Ovary (tissue), 10 donors: ENCODE measurements at places on chromosomes 4 and X. TPM values are rescaled to one million over a fixed set of nuclear protein-coding genes. Genes with fewer than 3 reads are reported as not detected.
A peak's percentile ranks its signal among the peaks of the same experiment; 100 is the strongest.

The ABCE1 gene
- total RNA-seq = 70.1 TPM

The ADH7 gene
- total RNA-seq = not detected

The CXCL13 gene
- total RNA-seq = 0.24 TPM

The HPGD gene
- total RNA-seq = 3.2 TPM

The IL3RA gene
- total RNA-seq = 1.8 TPM

The ABLIM2 gene
- total RNA-seq = 3.0 TPM

The IQSEC2 gene
- 9.7 TPM for total RNA-seq

The CDKL2 gene
- total RNA-seq = 3.4 TPM

The SPATA18 gene
- 8.9 TPM for total RNA-seq

The GPR143 gene
- total RNA-seq = 3.7 TPM

- no peak for DNase-seq
Observed at GRCh38 chr4:98482503-98482846, 175.9 kb downstream of the TSPAN5 start.

DNA sequence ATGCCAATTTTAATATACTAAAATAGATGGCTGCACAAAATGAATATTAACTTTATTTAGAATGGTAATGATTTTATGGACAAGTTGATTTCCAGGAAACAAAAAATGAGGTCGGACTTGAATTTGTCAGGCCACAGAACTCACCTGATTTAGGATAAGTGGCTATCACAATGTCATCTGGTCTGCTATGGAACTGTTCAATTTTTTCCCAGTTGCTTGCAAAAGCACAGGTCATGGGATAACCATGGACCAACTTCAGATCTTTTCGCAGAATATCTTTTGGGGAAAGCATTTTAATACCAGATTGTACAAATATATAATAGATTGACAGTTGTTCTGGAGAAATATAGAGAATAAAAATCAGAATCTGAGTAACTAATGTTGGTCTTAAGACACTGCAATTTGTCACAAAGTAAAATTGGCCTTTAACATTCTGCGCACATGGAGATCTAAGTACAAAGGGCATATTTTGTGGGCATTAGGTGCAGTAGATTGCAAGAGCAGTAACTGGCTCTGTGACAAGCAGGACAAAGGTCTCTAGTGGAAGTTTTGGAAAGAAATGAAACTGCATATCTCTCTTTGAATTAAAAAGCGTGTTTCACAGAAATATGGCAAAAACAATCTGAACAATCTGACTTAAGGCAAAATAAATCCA is 5.4 kb downstream of the SULT1B1 start:
- DNase-seq = no peak

GRCh38 chr4:60223208-60223923 is 976.8 kb upstream of the ADGRL3 start:
- no peak for DNase-seq

DNA sequence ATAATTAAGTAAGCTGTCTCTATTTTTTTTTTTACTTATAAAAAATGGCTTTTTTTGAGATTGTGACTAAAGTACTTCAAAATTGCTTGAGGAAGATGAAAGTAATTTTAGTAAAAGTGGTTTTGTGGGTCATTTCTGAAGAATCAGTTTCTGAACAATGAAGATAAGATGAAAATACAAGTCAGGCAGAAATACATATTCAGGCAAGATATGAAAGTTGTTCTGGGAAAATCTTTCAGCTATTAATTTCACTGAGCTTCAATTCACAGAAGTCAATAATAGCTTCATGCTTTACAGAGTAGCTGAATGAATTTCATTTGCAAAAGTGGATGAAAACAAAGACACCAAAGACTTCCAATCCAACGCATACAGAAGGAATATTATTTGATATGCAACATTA is 305.2 kb upstream of the ARSJ start:
- DNase-seq = no peak

DNA sequence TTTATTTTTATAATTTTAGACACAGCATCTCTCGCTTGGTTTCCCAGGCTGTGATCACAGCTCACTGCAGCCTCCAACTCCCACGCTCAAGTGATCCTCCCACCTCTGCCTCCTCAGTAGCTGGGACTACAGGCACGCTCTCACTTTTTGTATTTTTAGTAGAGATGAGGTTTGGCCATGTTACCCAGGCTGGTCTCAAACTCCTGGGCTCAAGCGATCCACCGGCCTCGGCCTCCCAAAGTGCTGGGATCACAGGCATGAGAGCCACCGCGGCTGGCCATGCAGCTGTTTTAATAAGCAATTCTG is 39.1 kb downstream of the DHRSX start:
- DNase-seq = no peak

DNA sequence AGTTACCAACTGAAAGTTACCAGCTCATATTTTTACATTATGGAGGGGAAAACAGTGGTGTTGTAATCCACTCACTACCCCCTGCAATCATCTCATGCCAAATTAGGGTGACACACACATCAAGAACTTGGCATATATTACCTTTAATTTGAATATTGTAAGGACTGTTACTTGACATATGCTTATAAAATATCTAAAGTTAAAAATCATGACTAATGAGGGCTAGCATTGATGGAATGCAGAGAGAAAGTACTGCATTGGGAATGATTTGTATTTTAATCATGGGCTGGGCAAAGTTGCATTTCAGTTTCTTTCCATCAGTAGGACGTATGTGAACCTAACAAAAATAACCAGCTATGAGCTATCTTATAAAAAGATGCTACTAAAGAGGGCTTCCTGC is 517.5 kb upstream of the GRIA3 start:
- DNase-seq = no peak

DNA sequence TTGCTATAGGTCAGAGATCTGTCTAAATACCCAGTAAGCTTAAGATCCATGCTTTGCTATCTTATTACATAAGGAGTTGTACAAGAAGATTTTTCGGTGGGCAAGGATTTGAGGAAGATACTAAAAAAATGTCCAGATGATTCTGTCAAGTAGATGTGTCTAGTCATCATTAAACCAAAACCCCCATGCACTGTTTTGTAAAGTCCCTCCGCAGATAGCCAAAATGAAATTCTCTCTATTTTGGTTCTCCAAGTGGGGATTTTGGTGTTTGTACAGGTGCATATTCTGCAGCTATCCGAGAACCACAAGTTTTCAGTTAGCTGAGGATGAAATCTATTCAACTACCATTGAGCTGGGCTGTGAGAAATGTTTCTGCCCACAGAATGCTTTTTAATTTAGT is 994.8 kb downstream of the NLGN4X start:
- DNase-seq = no peak

- no peak for DNase-seq
Observed at GRCh38 chr4:139585473-139585872, 29.5 kb upstream of the SETD7 start.

DNA sequence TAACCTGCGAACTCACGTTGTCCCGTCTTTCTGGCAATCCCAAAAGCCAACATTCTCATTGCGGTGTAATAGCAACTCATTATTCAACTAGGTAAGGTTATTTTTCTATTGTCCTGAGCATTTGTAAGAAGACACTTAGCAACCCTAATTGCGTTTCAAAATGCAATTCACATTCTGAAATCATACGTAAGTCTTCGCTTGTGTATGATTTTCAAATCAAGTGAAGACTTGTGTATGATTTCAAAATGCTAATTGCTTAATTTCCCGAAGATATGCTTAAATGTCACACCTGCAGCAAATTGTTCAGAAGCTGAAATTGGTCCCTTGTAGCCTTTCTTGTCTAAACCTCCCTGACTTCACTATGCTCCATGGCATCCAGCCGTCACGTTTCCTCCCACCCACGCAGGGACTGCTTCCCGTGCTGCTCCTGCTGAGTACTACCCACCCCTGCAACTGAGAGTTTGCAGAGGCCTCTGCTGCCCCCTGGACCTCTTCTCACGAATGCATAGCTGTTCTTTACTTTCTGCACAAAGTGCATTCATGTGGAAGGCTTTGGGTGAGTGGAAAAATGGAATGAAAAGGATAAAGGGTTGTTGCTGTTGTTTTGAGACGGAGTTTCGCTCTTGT is 40.8 kb upstream of the CLDN24 start:
- DNase-seq = no peak

DNA sequence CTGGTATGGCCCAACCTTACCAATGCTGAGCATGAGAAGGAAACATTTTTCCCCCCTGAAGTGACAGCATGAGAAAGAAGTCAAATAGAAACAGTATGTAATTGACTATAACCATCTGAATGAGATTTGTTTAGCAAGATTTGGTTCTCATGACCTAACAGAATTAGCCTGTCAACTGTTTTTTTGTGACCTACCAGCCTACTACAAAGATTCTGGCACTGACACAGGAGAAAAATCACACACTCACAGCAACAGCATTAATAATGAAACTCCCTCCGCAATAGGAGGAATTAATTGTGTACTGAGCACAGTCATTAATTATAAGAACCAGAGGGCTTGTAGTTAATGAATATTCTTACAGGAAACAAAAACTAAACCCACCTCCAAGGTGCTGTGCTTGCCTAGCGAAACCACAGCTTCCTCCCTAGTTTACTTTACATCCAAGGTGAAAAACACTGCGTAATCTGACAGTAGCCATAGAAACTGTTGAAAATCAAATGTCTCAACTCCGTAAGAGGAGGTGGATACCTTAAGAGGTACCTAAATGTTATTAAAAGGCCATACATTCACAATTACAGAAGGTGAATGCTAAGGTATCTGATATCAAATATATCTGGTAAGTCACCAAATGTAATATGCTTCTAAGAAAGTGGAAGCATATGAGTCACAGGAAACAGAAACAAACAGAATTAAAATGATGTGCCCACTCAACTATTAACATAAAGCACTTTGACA is 34.9 kb downstream of the MMRN1 start:
- no peak for DNase-seq

DNA sequence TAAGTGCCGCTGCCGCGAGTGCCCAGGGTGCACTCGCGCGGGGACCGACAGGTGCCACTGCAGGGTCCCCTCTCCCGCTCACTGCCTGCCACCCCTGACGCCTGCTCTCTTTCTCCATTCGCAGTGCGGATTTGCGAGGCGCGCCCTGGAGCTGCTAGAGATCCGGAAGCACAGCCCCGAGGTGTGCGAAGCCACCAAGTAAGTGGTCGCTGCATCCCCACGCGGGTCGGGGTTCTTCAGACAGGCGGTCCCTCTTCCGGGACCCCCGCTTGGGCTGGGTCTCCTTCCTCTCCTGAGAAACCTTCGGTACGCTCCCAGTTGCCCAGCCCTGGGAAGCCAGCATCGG is 547 bp downstream of the GUCY1A1 start:
- DNase-seq = peak; percentile 20

GRCh38 chr4:16884673-16885460 is 13.6 kb downstream of the LDB2 start:
- DNase-seq = no peak

DNA sequence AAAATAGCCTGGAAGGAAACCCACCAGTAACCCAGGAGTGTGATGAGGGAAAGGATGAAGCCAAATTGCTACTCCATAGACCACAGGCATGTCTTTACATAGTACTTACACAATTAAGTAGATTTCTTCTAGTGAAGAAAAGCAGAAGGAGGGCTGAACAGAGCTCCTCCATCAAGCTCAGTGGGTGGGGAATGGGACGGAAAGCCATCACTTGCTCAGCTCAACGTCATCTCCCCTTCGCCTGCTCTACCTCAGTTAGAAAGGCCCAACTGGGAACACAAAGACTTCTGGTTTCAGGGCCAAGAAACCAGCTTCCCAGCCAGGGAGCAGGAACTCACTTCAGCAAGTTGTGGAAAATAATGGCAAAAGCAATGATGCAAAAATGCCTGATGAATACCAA is 36.6 kb downstream of the ADGRG2 start:
- DNase-seq = no peak

GRCh38 chrX:38806875-38807621 is 5.8 kb downstream of the MID1IP1 start:
- no peak for DNase-seq

- no peak for DNase-seq
Observed at GRCh38 chr4:151882072-151882803, 121.4 kb upstream of the GATB start.

DNA sequence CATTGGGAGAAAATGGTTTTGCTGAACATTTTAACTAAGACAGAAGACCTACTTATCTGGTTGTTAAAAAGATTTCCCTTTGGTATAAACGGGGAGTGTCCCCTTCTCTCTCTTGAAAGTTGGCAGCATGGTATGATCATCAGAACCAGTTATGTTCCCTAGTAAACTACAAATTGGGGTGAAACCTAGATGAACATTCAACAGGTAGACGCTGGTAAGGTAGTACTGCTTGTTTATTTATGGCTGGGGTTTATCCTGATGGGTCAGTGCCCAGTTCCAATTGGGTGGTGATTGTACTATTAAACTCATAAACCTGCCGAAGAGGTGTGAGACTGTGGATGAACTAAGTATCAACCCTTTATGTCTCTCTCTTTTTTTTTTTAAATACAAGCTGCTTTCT is 100.5 kb downstream of the MBNL3 start:
- DNase-seq = no peak

- DNase-seq = no peak
Observed at GRCh38 chrX:105331244-105331643, 110.8 kb upstream of the TEX13A start.

DNA sequence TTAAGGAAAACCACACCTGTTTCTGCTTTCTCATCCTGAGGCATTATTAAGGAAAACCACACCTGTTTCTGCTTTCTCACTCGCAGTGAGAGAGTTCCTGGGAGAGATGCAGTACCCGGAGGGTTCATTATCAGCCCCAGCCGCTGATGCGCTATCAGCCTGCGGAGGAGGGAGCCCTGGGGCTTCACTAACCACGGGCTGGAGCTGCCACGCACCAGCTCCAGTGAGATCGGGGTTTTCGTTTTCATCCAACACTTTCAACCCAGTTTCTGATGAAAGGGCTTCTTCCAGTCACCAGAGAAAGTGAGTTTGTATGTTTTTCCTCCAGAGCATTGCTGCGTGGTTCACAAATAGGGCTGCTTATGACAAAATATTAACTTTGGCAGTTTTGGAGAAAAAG is 93.2 kb upstream of the PRKX start:
- no peak for DNase-seq

DNA sequence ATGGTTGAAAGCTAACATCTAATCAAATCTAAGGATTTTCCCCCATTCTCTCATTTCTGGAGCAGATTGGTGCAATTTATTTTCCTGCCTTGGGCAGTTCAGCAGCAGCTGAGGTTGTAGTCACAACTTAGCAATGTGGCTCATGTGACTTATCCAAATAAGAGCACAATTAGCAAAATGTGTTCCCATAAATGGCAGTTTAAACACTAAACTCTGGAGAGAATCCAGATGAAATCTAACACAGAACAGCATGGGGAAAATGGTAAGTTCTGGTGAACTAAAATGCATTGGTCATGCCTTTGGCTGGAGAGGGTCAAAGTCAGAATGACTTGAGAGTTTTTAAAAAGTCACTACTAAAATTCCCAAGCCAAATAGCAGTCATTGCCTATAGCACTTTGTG is 422.6 kb upstream of the DIPK2B start:
- no peak for DNase-seq

GRCh38 chrX:146055733-146056132 is 238.1 kb downstream of the SLITRK2 start:
- DNase-seq = no peak

DNA sequence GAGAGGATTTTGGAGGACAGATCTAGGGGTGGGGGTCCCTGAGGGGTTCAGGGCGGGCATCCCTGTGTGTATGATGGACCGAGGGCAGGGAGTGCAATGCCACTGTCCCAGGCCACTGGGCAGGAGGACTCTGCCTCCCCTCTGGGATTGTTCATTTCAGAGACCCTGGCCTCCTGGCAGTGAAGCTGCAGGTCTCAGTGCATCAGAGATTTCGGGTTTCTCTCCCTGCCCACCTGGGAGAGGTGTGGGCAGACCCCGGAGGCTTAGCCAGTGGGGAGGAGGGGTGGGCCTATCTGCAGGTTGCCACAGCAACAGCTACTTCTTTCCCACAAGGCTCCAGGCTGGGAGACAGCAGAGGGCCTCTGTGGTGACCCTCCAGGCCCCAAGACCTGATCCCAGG is 80.1 kb upstream of the LRPAP1 start:
- DNase-seq = no peak
